Thyroid gland (tissue), 4 donors: ENCODE measurements at places on chromosomes 16 and 17. TPM values are rescaled to one million over a fixed set of nuclear protein-coding genes. Genes with fewer than 3 reads are reported as not detected.

GRCh38 chr17:5695480-5695879 lies 111.2 kb upstream of the NLRP1 start:
- no peak overlapping the region for H3K27ac ChIP-seq
- no peak for DNase-seq
- H3K27me3 ChIP-seq = no peaks in the 10 kb centered on the region
- H3K4me3 ChIP-seq = no peak overlapping the region
- no peaks in the 10 kb centered on the region for H3K4me1 ChIP-seq

DNA sequence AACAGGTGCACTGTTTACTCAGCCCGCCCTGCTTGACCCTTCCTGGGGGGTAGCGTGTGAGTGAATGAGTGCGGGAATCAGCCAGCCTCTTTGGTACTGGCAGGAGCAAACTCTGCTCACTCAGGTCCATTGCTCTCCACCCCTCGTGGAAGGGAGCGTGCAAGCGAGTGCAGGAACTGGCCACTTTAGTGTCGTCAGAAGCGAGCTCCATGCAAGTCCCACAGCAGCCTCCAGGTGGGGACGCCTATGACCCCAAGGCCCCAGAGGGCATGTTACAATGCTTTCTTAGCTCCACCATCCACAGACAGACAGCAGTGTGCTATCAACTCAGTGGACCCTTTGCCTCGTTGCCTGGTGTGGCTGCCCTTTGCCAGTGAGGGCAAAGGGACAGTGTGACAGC lies 1025.1 kb upstream of the CDH8 start:
- no peaks in the 10 kb centered on the region for H3K27me3 ChIP-seq
- H3K36me3 ChIP-seq = no peaks in the 10 kb centered on the region
- H3K27ac ChIP-seq = no peak overlapping the region
- no peak for DNase-seq

DNA sequence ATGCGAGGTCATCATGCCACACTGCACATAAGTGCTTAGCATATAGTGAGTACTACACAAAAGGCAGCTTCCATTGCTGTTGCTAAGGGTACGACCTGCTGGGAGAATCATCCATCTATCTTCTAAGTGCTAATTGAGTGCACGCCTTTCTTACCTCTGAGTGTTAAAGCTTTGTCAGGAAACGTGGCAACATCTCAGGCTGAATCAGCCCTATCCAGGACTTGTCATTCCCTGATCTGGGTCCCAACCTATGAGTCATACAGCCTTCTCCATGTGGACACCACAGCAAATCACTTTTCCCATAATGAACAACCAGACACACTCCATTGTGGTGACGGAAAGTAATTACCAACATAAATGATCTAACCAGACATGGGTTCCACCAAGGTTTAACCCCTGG lies 201.1 kb upstream of the MAF start:
- H3K27me3 ChIP-seq = no peaks in the 10 kb centered on the region
- H3K36me3 ChIP-seq = no peaks in the 10 kb centered on the region
- no peak overlapping the region for H3K27ac ChIP-seq
- no peaks in the 10 kb centered on the region for H3K4me1 ChIP-seq

GRCh38 chr16:22788193-22788530 lies 25.8 kb upstream of the HS3ST2 start:
- no peaks in the 10 kb centered on the region for H3K27me3 ChIP-seq
- H3K4me3 ChIP-seq = no peak overlapping the region
- H3K36me3 ChIP-seq = no peaks in the 10 kb centered on the region
- DNase-seq = no peak
- H3K27ac ChIP-seq = no peak overlapping the region

DNA sequence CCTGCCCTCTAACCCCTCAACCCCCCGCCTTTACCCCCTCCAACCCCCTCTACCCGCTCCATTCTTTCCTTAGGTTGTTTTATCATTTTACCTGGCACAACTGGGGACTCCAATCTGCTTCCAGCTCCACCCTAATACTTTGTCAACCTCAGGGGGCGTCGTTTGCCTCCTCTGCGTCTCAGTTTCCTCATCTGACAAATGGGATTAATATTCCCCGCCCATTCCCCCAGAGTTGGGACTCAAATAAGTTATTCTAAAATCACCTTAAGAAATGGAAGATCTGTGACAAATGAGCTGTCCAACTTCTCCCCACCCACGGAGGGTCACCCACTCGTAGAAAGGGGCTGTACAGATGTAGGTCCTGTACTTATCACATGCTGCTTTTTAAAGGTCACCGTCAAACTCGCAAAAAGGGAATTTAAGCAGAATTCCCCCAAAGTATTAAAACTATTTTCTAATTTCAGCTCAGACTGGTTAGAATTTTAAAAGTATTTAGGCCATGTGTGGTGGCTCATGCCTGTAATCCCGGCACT lies 40.6 kb upstream of the CPNE2 start:
- H3K27ac ChIP-seq = no peak overlapping the region
- no peak for DNase-seq
- no peak overlapping the region for H3K4me3 ChIP-seq
- no peaks in the 10 kb centered on the region for H3K27me3 ChIP-seq

GRCh38 chr17:67441052-67441895 lies 64.2 kb downstream of the PITPNC1 start:
- peak overlapping the region; percentile 54 for H3K27ac ChIP-seq
- peaks cover 31% of the 10 kb centered on the region for H3K4me1 ChIP-seq
- no peaks in the 10 kb centered on the region for H3K36me3 ChIP-seq
- H3K4me3 ChIP-seq = no peak overlapping the region
- H3K27me3 ChIP-seq = no peaks in the 10 kb centered on the region

DNA sequence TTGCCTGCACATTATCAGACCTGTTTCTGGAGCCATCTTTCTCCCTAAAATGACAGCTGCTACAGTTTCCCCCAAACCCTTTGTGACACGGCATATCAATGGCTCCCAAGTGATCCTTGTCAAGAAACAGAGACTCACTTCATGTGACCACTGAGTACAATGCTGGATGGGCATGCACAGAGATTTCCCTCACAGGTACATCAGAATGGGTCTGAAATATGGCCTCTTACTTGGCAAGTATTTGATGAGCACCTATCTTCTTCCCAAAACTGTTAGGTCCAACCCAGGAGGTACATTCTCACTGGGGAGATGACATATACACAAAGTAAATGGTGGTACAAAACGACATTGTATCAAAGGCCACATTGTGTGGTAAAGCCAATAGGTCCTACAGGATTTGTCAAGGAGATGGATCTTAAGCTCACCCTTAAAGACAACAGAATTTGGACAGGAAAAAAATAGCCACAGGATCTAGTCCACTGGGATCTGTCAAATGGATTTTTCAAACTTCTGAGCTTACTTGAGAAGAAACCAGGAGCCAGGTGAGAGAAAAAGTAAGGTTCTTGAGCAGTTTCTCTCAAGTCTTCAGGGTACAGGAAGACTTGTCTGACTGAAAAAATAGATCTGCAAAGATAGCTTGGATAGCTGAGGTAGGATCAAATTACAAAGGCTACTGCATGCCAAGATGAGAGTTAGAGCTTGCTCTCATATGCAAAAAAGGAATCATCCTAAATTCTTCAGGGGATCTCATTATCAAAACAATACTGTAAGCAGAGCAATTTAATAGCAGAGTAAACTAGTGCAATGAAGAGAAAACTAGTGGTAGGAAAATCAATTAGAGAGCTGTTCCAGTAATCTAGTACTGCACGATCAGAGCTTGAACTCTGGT lies 28.8 kb downstream of the RNF43 start:
- H3K36me3 ChIP-seq = no peaks in the 10 kb centered on the region
- peaks cover 9% of the 10 kb centered on the region for H3K4me1 ChIP-seq
- no peaks in the 10 kb centered on the region for H3K27me3 ChIP-seq
- no peak for DNase-seq

- H3K27ac ChIP-seq = no peak overlapping the region
- peaks cover 34% of the 10 kb centered on the region for H3K4me1 ChIP-seq
- no peak overlapping the region for H3K4me3 ChIP-seq
Observed at GRCh38 chr17:42010898-42011516, 6.2 kb downstream of the DNAJC7 start.

- no peaks in the 10 kb centered on the region for H3K4me1 ChIP-seq
- H3K27ac ChIP-seq = no peak overlapping the region
- no peak for DNase-seq
- no peak overlapping the region for H3K4me3 ChIP-seq
- no peaks in the 10 kb centered on the region for H3K36me3 ChIP-seq
Observed at GRCh38 chr16:15553313-15554088, 89.5 kb downstream of the MARF1 start.

DNA sequence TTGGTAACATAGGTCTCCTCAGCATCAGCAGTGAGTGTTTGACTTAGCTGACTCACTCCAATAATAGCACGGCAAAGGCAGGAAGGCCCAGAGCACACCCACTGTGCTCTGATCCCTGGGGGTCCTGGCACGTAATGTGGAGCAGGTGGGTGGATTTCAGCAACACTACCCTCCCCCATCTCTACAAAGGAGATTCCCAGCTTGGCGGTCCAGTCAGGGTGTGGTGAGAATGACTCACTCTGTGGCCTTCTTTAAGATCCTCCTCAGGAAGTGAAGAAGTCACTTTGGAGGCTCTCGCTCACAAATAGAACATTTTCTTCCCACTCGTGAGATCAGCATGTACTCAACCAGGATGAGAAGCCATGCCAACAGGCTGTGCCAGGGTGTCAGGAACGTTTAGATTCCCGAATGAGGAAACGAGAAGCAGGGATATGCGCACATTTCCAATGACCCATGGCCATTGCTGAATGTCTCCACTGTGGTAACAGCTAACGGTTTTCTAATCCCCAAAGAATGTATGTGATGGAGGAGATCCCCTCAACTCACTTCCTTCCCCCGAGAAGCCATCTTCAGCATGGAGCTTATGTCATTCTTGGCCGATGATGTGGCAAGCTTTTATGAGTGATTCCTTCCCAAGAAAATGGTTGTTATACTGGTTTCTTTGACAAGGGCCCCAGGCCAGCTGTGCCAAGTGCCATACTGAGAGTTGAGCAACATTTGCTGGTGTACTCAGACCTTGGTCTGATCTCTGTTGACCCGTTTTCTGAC lies 365.2 kb downstream of the C16orf95 start:
- DNase-seq = no peak
- H3K27me3 ChIP-seq = no peaks in the 10 kb centered on the region
- no peak overlapping the region for H3K4me3 ChIP-seq

DNA sequence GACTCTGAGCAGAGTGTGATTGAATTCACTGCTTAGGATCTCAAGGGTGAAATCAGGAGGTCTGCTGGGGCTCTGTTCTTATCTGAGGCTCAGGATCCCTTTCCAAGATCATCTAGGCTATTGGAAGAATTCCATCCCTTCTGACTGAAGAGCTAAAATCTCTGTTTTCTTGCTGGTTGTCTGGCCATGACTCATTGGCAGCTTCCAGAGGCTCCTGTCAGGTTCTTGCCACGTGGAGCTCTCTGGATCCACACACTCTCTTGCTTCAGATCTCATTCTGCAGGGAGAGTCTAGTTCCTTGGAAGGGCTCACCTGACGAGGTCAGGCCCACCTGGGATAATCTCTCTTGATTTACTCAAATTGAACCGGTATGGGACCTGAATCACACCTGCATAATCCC lies 930.7 kb downstream of the CDH8 start:
- no peaks in the 10 kb centered on the region for H3K27me3 ChIP-seq
- H3K36me3 ChIP-seq = no peaks in the 10 kb centered on the region
- H3K27ac ChIP-seq = no peak overlapping the region
- DNase-seq = no peak

DNA sequence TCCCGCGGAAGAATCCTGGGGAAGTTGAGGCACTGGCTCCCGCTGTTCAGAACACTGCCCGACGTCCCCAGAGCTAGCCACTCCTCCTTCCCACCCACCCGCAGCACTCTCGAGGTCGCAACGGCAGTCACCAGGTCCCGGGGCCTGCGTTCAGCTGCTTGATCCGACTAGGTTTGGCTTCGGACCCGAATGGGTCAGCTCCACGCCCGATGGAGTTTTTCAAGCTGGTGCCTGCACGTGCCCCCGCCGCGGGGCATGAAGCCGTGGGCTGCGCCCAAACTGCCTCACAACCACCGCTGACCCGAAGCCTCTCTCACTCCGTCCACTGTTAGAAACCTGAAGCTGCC lies 12.4 kb upstream of the ODF4 start:
- H3K4me1 ChIP-seq = peaks cover 9% of the 10 kb centered on the region
- H3K4me3 ChIP-seq = peak overlapping the region; percentile 22
- H3K27me3 ChIP-seq = no peaks in the 10 kb centered on the region
- DNase-seq = no peak

DNA sequence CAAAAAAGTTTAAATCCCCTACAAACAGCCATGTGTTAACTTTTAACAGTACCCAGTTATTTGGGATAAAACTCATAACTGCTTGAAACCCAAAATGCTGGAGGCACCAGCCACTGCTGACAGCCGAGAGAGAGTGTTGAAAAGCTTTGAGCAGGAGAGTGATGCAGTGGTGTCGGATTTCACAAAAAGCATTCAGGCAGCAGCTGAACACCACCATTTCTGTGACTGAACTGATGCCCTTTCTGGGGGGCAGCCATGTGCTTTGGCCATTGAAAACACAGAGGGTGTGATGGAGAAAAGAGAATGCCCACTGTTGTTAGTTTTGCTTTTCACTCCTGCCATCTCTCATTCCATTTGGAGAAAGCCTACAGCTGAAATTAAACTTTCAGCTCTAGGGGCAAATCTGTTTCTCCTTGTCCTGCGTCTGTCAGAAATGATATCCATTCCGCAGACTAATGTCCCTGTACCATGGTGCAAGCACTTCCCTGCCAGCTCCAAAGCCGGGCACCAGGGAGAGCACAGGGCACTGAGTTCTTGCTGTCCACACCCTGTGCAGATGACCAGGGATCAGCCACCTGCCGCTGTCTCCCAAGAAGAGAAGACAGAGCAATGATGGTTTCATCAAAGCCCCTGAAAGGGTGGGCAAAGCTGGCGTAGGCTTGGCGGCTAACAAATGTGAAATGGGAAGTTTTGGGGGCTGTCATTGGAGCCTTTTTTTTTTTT lies 16.6 kb upstream of the MLYCD start:
- H3K36me3 ChIP-seq = no peaks in the 10 kb centered on the region
- no peak for DNase-seq
- H3K4me3 ChIP-seq = no peak overlapping the region
- H3K27ac ChIP-seq = no peak overlapping the region
- no peaks in the 10 kb centered on the region for H3K27me3 ChIP-seq

GRCh38 chr16:88453611-88454522 lies 787 bp downstream of the ZFPM1 start:
- H3K27me3 ChIP-seq = no peaks in the 10 kb centered on the region
- H3K36me3 ChIP-seq = no peaks in the 10 kb centered on the region
- peak; percentile 15 for DNase-seq
- peak overlapping the region; percentile 68 for H3K4me3 ChIP-seq
- H3K27ac ChIP-seq = no peak overlapping the region
- peaks cover 27% of the 10 kb centered on the region for H3K4me1 ChIP-seq

STH gene
- not detected for total RNA-seq

TMC8 gene
- total RNA-seq = 1.8 TPM

FBXW10 gene
- total RNA-seq = 1.2 TPM

IRX3 gene
- 8.3 TPM for total RNA-seq

ST6GALNAC1 gene
- total RNA-seq = 7.0 TPM

TNFRSF17 gene
- total RNA-seq = not detected
